ENCODE measurements at places on chromosomes 1 and 21.
A peak's percentile ranks its signal among the peaks of the same experiment; 100 is the strongest.

- DNase-seq: no peak
Measured at GRCh38 chr1:186865253-186865652, 36.5 kb downstream of the PLA2G4A start.

DNA sequence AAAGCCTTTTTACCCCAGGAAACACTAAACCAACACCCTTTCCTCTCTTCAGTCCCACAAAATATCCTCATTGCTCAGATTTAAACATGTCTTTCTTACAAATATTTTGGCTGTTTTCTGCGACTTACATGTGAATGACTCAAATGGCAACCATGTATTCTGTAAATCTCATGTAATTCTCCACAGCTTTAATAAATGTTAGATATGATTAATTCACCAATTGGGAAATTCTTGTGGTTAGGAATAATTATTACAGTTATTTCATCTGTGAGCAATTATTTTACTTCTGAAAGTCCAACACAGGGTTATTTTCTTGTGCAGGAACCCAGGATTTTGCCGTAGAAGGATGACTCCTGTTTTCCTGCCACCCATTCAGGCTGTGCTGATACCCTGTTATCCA lies 431.5 kb downstream of the LMO4 start:
- no peak for DNase-seq

GRCh38 chr1:159737238-159737916 lies 23.0 kb upstream of the CRP start:
- DNase-seq: no peak

GRCh38 chr1:75014250-75014649 lies 119.9 kb upstream of the LHX8 start:
- no peak for DNase-seq

DNA sequence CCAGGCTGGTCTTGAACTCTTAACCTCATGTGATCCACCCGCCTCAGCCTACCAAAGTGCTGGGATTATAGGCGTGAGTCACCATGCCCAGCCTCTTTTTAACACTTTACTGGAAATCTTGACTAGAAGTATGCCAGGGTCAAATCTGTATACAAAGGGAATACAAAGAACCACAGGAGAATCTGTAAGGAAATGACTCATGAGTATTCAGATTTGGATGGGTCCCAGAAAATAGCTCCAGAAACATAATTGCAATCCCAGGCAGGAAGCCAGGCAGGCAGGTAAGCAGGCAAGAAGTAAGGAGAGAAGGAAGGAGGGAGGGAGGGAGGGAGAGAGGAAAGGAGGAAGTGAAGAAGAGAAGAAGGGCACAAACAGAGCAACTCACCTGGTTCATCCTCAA lies 22.8 kb upstream of the TIAM1 start:
- no peak for DNase-seq

GRCh38 chr1:151402764-151403163 lies 3.4 kb downstream of the PSMB4 start:
- DNase-seq: no peak

- no peak for DNase-seq
Measured at GRCh38 chr1:223714849-223715603, 2.7 kb downstream of the CAPN2 start.

DNA sequence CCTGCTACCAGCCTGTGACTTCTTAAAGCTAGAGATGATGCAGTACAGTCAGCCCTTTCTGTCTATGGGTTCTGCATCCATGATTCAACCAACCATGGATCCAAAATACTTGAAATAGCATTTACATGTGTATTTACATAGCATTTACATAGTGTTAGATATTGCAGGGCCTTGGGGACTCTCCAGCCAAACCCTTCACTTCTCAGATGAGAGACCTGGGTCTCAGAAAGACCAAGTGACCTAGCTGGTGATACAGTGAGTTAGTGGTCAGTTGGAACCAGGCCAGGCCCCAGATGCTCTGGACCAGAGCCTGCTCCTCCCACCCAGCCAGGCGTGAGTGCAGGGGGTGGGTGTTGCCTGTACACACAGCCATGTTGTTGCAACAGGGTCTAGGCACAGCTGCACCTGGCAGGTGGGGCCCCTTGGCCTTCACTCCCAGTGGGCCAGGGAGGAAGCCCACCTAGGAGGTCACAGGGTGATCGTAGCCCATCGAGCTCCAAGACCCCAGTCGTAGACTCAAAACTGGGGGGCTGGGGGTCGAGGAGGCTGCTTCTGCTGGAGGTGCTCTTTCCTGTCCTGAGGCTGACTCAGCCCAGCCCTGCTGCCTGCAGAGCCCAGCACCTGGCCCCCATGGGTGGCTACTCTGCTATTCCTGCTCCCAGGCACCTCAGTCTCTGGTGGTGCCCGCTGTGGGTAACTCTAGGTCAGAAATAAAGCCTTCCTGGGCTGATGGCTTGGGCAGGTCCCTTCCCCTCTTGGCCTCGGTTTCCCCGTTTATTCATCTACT lies 7.7 kb downstream of the TMEM61 start:
- no peak for DNase-seq

DNA sequence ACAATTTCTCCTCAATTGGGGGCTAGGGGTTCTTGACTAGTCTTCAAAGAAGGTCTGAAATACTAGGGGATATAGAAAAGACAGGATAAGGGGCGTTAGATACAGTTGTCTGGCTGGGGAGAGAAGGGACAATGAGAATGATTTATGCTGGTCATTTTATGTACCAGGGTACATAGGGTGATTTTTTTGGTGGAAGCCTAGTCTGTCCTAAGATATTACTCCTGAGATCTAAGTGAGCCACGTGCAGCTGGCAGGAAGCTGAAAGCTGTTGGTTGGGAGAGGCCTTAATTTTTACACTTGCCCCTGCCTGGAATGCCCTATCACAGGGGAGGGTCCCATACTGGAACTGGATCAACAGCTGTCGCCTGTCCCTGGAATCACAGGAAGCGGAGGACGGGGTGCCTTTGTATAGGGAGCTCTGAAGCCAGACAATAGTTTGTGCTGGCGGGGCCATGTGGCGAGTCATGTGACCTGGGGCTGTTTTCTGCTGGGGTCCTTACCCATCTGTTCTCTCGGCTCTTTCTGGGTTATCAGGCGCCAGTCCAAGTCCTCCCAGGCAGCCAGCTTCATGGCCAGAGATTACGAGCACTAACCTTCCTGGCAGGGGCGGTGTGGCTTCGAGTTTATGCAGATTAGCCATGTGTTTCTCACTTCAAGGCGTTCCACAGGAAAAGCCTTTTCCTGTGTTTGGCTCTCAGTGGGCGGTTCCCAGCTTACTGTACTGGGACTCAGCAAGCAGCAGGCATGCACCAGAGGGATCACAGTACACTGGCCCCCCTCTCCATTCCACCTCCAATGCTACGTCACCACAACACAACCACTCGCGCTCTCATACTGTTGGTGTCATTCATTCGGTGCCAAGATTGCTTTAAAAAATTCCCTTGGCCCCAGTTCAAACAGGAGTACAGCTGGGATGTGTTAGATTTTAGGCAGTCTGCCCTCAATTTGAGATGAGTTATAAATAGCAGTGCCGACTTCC lies 27.5 kb downstream of the ARID1A start:
- peak; percentile 19 for DNase-seq

GRCh38 chr1:228452194-228453021 lies 34.8 kb upstream of the RNF187 start:
- no peak for DNase-seq

DNA sequence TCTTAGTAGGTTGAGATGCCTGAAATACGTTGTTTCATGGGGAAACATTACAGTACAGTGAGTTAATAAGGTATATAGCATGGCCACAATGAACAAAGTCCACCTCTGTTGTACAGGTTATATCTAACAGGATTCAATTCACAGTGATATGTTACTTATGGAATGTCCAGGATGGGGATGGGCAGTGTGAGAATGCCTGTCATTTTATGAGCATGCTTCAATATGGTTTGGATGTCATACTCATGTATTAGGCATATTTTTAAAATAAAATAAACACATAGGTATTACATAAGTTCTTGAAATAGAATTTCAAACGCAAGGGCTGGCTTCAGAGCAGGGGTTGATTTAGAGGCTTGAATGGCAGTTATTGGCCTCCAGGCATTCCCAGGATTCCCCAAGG lies 6.1 kb upstream of the PHLDA3 start:
- DNase-seq: no peak

- no peak for DNase-seq
Measured at GRCh38 chr1:87887100-87887499, 558.4 kb downstream of the LMO4 start.

- no peak for DNase-seq
Measured at GRCh38 chr1:40872276-40872675, 10.1 kb upstream of the CITED4 start.

DNA sequence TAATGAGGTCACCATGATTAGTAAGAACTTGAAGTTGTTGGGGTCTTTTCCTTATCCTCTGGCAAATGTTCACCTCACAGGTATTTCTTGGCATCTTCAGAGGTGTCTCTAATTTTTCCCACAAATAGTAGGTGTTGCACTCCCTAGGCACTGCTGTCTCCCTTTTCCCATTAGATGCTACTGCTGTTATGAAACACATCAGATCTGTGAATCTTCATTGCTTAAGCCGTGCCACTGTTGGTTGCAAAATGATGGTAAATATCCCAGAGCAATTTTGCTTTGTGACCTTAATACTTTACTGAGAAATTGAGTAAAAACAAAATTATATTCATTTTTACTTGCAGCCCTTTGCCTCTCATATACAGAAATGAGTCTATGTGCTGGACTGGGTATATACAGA lies 169.6 kb downstream of the KCNK2 start:
- DNase-seq: no peak

DNA sequence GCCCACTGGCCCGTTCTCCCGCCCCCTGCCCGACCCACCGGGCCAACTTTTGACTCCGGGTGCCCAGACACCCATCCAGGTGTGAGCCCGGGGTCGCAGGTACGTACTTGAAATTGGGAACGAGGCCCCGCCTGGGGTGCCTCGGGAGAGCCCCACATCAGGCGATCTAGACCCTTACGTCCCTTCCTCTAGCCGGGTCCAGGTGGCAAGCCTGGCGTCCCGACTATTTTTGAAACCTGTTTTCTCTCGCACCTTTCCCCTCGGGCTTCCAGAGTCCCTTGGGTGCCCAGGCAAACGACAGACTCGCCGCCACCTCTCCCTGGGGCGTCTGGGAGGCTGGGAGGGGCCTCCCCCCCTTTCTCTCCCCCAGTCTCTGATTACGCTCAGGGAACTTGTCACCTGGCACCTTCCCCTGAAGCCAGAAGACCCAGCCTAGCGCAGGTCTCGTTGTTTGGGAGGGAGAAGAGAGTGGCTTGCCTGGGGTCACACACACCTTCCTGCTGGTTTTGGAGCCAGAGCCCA lies 898 bp downstream of the LDLRAP1 start:
- no peak for DNase-seq

DNA sequence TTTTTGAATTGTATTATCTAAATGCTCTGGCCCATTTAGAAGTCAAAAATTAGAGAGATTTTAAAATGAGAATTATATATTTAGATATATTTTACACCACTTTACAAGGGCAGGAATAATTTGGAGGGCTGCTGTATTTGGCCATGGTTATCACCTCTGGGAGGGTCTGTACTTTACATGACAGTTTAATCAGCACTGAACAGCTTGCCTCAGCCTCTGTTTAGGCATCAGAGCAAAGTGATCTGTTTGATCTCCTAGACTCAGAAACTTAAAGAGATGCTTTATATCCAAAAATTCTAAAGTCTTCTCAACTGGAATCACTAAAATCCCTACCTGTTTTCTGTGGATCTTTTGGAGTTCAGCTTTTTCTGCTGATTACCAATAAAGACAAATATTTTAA lies 5.4 kb upstream of the SPTA1 start:
- DNase-seq: no peak

DNA sequence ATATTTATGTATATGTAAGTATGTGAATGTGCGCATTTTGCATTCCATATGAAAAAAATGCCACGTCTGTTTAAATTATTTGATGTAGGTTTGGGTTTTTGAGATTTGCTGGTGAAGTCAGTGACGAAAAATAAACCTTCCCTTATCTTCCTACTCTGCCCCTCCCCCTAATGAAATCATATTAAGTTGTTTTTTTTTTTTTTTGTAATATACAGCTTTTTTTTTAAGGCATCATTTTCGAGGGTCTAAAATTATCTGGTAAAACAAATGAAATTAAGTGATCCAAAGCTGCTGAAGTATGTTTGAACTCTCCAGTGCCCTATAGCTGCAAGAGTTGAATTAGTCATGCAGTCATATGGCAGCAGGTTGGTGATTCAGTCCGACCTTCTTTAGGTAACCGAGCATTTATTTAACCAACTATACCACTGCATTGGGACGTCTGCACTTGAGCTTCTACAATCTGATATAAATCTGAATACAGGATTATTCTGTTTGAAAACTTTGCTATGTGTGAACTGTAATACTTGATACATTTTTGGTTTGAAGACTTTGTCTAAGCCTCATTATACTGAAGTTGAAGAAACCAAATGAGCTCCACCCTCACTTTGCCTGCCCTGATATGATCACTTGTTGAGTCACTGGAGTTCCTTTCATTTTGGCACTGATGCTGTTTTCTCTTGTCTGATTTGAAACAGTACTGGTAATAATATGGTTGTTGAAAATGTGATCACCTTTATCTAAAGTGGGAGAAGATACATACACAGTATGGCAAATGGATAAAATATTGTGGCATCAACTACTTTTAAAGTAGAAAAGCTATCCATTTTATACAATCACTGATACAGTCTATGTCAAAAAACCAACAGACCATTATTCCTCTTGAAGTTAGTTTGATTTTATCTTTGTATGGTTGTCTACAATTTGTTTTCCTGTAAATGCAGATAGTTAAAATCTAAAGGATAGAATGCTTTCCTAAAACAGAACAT lies 11.7 kb downstream of the PDIK1L start:
- DNase-seq: no peak

GRCh38 chr1:218671573-218671972 lies 326.4 kb downstream of the TGFB2 start:
- no peak for DNase-seq

- DNase-seq: no peak
Measured at GRCh38 chr1:176603696-176604095, 140.7 kb downstream of the PAPPA2 start.

DNA sequence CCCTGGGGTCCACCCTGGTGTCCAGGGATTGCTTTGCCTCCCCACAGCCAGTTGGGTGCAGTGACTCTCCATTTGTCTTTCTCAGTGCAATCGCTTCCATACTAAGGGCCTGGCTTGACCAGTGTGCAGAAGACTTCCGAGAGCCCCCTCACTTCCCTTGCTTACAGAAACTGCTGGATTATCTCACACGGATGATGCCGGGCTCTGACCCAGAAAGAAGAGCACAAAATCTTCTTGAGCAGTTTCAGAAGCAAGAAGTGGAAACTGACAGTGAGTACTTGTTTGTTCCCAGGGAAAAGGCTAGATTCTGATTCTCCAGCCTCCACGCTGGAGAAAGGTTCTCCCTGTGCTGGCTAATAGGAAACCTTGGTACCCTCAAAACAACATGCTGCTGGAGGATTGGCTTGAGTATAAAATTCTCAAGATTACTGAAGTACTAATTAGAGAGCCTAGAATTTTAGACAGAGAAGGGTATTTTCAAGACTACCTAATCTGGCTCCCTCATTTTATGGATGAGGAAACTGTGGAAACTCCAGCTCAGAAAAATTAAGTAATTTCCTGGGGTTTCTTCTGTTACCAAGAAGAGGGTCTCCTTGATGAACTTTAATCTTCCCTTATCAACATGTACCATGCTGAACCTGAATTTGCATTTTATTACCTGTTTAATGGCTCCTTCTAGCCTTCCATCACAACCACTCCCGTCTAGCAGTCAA lies 75.8 kb downstream of the RGL1 start:
- no peak for DNase-seq

Measured in stimulated activated CD4-positive, alpha-beta T cell treated with anti-CD3 and anti-CD28 coated beads, Interleukin-12 subunit alpha, Interleukin-12 subunit beta, amount 100 ng/mL, for 24 hours (primary cell).